ENCODE measurements at places on chromosomes 13 and 19.

DNA sequence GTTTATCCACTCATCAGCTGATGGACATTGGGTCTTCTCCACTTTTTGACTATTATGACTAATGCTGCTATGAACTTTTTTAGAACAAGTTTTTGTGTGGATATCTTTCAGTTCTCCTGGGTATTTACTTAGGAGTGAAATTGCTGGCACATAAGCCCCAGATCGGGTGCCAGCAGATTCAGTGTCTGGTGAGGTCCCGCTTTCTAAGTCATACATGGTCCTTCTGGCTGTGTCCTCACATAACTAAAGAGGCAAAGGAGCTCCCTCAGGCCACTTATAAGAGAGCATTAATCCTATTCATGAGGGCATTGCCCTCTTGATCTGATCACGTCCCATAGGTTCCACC lies 600 bp upstream of the ZNF226 start:
- no peak for DNase-seq

- DNase-seq: no peak
Measured at GRCh38 chr13:110326263-110326904, 19.3 kb downstream of the COL4A2 start.

- DNase-seq: no peak
Measured at GRCh38 chr19:38676023-38676877, 28.8 kb downstream of the ACTN4 start.

DNA sequence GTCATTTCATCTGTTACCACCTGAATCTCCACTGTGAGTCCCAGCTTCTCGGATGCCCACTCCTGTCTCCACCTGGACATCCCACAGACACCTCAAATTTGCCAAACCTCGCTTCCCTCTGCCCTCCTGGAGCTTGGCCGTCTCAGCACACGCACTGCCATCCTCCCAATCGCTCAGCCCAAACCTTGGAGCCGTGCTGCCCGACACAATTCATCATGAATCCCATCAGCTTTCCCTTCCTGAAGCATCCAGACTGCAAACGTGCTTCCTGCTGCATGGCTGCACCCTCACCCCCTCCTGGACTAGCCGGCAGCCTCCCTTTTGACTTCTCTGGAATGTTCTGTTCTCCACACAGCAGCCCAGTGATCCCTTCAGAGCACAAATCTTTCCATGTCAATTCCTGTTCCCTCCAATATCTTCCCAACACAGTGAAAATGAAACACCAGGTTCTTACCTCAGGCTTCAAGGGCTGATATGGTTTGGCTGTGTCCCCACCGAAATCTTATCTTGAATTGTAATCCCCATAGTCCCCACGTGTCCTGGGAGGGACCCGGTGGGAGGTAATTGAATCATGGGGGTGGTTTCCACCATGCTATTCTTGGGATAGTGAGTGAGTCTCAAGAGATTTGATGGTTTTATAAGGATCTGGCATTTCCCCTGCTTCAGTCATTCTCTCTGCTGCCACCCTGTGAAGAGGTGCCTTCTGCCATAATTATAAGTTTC lies 1.1 kb upstream of the PROZ start:
- DNase-seq: no peak

DNA sequence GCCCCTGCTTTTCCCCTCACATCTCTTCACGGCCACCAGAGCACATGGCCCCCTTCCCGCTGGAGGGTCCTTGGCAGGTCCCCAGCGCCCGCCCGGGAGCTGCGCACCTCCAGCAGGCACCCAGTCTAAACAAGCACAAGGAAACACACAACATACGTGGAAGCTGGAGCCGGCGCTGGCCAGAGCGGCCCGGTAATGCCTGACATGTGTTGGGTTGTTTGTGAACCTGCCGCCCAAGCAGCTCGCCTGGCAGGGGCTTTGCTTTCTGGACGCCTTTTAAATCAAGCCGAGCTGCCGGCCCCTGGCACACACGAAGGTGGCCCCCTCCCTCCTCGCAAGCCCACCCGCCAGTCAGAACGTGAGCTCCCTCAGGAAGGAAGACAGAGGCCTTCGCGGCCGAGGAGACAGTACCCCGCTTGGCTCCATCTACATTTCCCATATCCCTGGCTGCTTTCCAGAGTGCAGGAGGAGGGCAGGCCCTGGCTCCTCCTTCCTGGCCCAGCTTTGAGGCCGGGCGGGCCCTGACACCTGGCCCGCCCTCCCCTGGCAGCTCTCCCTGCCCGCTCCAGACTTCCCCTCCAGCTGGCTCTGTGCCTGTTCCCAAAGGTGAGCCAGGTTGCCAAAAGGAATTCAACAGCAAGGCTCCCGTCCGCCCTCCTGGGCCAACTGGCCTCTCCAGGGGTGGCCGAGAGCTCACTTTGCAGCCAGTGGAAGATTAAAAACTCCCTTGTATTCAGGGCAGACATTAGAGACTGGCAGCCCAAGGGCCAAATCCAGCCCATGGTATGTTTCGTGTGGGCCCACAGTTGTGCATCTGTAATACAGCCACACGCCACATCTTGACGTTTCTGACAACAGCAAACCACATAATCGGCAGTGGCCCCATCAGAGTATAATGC lies 28.7 kb downstream of the COMP start:
- DNase-seq: no peak

DNA sequence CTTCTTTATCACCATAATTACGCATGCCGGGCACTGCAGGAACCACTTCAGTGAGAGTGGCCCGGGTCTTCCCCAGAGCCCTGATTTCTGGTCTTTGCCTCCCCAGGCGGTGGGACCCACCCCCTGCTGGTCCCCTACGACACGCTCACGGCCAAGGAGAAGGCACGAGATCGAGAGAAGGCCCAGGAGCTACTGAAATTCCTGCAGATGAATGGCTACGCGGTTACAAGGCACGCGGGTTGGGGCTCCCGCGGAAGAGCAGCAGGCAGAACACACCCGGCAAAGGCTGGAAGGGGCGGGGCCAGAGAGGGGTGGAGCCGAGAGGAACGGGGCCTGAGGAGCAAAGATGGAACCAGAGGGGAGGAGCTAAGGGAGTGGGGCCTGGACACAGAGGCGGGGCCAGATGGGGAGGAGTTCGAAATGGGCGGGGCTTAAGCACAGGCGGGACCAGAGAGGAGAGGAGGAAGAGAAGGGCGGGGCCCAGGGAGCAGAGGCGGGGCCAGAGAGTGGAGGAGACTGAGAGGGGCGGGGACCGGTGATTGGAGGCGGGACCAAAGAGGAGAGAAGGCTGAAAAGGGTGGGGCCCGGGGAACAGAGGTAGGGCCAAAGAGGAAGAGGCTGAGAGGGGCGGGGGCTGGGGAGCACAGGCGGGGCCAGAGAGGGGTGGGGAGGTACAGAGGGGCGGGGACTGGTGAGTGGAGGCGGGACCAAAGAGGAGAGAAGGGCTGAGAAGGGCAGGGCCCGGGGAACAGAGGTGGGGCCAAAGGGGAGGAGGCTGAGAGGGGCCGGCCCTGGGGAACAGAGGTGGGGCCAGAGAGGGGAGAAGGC lies 73.4 kb downstream of the RYR1 start:
- DNase-seq: peak; percentile 82

GRCh38 chr13:38970380-38971051 lies 20.1 kb downstream of the STOML3 start:
- no peak for DNase-seq

- DNase-seq: no peak
Measured at GRCh38 chr13:100537486-100537885, 51.1 kb downstream of the GGACT start.

- no peak for DNase-seq
Measured at GRCh38 chr19:46748325-46749109, 2.3 kb upstream of the STRN4 start.

- DNase-seq: peak; percentile 54
Measured at GRCh38 chr19:584240-585001, 5.3 kb upstream of the HCN2 start.

GRCh38 chr13:29435125-29435911 lies 160.2 kb downstream of the SLC7A1 start:
- no peak for DNase-seq

DNA sequence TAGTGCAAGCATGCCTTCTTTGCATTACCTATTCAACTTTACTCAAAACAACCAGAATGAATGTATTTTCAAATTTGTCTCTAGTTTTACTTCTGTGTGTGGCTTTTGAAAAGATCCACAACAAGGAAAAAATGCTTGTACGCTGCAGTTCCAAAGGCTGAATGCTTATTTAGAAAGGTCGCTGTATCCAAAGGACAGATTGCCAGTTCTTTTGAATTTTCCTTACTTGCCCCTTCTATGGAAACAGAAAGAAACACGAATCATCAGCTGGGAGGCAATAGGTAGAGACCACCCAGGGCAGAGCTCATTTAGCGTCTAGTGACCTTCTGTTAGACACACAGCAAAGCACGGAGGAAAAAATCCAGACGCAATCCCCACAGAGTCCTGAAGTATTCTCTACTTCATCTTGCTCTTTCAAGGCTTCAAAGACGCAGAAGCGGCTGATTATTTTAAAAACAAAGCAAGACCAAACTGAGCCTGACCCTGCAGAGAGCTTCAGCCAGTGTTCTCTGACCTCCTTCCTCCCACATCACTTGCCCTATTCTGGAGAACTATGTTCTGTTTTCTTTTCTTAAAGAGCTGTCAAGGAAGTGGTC lies 674.6 kb upstream of the SGCG start:
- no peak for DNase-seq

GRCh38 chr13:36130552-36131221 lies 495 bp downstream of the DCLK1 start:
- DNase-seq: no peak

DNA sequence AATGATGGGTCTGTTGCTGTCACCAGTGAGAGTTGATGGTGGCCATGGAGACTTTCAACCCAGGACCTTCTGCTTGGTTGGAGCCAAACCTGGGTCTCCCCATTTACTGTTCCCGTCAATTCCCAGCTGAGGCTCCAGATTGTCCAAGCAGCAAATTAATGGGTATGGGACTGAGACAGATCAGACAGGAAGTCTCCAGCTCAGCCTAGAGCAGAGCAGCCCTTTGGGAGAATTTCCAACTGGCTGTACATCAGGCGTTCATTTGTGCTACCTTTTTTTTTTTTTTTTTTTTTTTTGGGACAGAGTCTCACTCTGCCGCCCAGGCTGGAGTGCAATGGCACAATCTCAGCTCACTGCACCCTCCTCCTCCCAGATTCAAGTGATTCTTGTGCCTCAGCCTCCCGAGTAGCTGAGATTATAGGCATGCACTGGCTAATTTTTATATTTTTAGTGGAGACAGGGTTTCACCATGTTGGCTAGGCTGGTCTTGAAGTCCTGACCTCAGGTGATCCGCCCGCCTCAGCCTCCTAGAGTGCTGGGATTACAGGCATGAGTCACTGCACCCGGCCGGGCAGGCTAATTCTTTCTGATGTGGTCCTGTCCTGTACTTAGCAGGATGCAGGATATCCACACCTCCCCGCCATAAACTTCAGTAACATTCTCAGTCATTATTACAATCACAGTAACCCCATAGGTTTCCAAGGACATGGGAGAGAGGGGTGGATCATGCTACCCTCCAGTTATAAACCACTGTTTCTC lies 9.3 kb downstream of the MAP3K10 start:
- no peak for DNase-seq

GRCh38 chr13:46663206-46664037 lies 110.5 kb downstream of the LRCH1 start:
- DNase-seq: no peak

DNA sequence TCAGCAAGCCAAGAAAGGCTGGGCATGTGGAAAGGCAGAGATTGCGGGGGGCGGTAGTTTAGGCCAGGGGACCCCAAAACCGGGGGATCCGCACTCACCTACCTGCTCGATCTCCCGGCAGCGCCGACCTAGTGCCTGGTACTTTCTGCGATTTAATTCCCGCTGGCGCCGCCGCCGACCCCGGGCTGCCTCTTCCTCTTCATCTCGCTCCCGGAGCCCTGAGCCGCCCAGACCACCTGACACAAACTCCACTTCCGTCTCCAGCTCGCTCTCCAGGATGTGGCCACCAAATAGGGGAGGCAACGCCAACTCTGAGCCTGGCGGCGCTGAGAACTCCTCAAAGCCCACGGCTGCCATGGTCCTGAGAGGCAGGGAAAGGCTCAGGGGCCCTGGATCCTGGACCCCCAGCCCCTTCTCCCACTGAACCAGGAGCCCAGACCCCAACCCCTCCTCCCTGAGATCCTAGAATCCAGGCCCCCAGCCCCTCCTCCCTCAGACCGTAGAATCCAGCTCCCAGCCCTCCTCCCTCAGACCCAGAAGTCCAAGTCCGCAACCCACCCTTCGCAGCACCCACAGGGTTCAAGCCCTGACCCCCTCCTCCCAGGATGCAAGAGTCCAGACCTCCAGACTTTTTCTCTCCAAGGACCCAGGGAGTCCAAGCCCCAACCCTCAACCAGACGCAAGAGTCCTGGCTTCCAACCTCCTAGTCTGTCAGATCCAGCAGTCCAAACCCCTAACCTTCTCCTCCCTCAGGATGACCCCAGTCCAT lies 933 bp downstream of the TFPT start:
- DNase-seq: no peak

DNA sequence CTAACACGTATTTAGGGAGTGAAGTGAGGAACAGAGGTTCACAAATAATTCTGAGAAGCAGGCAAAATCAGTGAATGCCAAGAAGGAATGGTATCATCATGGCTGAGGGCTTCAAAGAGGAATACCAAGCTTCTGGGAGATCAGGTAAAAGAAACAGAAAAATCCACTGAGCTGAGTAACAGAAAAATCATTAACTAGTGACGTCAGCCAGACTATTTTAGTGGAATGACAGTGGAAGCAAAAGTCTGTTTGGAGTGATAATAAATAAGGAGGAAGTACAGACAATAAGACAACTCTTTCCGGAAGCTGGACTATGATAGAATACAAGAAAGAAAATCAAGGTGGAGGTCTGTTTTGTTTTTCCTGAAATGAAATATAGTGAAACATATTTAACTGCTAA lies 83.5 kb downstream of the SACS start:
- DNase-seq: no peak

DNA sequence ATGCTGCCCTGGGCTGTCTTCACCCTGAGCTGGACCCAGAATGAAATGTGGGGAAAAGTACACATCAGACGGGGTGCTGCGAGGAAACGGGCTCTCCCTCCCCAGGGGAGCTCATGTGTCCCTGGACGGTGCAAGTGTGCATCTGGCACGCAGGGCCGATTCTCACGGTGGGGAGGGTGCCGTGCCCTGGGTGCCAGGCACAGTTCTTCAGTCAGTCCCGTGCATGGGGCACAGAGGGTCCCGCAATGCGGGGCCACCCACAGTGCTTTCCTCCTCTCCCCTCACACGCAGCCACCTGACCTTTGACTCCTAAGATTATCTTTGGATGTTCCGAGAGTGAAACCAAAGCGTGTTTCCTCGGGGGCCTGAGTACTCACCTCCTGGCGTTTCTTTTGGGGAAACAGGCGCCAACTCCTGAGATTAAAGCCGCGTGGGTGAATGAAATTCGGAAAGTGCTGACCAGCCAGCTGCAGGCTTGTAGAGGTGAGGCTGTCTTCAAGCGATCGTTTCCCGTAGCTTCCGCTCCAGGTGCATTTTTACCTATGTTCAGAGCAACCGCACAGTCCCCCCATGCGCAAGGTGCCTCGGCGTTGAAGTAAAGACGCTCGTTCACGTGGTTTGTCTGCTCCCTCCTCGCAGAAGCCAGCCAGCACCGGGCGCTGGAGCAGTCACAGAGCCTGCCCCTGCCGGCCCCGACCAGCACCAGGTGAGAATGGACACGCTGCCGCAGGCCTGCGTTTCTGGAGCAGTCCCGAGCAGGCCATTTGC lies 17.5 kb upstream of the F7 start:
- DNase-seq: no peak

- no peak for DNase-seq
Measured at GRCh38 chr19:1343041-1343440, 40.7 kb upstream of the NDUFS7 start.

GRCh38 chr13:95067303-95067702 lies 233.9 kb downstream of the ABCC4 start:
- DNase-seq: no peak

All from NT2/D1 (cell line).